Hepatocyte (in vitro differentiated cells): ENCODE measurements at places on chromosomes 11 and 22.

DNA sequence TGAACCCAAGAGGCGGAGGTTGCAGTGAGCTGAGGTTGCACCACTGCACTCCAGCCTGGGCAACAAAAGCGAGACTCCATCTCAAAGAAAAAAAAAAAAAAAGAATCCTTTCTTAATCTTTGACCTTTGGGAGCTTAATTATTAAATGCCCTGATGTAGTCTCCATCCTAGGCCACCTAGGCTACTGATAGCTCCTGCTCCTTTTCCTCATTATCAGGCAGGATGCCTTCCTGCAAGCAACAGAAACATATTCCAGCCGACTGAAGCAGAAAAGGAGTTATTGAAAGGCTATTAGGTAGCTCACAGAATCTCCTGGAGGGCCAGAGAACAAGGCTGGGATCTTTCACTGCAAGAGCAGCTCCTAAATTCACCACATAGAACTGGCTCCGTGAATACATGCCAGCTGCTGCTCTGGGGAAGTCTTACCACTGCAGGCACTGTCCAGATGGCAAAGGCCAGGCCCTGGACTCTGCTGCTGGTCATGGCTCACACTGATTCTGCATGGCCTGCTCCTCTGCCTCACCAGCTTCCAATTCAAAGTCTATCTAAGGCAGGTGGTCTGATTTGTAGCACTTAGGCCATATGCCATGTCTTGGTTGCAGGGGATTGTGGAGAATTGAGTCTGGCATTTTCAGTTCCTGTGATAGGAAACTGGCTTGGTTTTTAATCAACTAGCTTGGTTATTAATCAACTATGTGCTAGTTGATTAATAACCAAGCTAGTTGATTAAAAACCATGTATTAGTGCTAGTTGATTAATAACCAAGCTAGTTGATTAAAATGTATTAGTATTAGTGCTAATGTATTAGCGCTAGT lies 26.0 kb upstream of the POLD3 start:
- DNase-seq: no peak

DNA sequence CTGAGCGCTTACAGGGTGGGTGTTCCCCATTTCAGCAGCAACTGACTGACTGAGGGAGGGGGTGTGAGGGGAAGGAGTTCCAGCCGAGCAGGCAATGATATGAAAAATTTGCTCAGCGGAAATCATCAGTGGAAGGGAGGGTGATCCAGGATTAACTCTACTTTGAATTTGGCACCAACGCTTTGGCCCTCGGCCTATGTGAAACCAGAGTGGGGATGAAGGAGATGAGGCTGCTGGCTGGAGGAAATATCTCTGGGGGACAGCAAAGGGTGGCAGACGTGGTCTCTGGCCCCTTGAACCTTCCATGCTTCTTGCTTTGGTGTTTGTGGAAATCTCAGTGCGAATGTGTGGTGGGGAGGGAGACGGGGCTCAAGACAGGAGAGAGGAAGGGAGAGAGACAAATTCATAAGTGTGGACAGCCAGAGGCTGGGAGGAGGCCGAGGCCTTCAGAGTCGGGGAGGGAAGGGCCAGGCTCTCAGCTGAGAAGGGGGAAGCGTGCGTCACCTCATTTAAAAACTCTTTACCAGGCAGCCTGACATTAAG lies 83.6 kb downstream of the FDX1 start:
- peak; percentile 24 for DNase-seq

- DNase-seq: peak; percentile 39
These were observed 171.5 kb upstream of the SYT13 start for GRCh38 chr11:45457649-45458048.

GRCh38 chr11:30155428-30155827 lies 75.4 kb upstream of the FSHB start:
- no peak for DNase-seq

- peak; percentile 74 for DNase-seq
These were observed 218.6 kb downstream of the NAV2 start for GRCh38 chr11:19931141-19931770.

- no peak for DNase-seq
These were observed 42.5 kb upstream of the SUSD2 start for GRCh38 chr22:24138649-24139420.

DNA sequence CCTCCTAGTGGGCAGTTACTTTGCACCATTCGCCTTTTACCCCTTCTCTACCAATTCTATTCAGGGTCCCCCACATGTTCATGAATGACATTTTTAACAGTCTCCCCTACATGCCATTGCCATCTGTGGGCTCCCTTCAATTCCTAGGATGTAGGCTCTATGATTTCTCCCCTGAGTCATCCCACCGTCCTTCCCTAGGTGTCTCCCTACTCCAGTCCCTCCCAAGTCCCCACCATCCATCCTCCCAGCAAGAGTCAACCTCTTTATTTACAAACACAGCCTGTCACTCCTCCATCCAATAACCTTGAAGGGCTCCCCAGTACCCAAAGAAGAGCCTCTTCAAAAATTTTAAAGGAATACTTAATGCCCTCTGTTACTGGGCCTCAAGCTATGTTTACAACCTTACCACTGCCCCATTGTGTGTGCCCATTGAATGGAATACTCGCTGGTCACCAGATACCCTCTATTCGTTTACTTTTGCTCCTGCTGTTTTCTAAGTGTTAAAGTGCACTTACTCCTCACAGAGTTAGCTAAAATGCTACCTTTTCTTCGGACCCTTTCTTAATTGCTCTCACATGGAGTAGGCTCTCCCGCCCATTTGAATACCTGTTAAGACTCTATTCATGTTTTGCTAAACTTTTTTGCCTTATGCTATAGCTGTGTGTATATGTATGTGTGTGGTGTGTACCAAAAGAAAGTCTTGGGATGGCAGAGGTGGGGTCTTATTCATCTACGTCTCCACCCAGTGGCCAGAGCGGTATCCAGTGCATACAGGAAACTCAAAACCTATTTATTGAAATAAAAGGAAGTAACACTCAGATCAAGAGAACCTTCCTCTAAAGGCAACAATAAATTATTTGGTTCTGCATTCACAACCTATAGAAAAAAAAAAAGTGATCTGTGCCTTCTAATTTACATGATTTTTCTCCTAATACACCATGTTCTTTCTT lies 235.8 kb upstream of the CCDC90B start:
- DNase-seq: peak; percentile 31
